ENCODE measurements at places on chromosomes 2 and 18. TPM values are rescaled to one million over a fixed set of nuclear protein-coding genes. Genes with fewer than 3 reads are reported as not detected.
A peak's percentile ranks its signal among the peaks of the same experiment; 100 is the strongest.

DNA sequence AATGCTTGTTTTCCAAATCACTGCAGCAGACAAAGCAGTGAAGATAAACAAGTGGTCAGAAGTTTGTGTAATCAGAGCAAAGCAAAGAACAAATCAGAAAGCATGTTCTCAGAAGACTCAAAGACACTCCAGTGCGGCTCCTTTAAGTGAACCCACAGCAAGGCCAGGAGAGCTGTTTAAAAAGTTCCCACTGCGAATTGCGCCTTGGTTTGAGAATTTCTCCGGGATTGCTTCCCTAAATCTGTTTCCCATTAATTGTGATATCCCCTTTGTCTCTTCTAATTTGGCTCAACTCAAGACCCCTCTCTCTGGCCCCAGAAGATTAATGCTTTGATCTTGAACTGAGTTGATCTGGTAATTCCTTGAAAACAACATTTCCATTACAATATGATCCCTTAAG is 122.4 kb upstream of the BCL2L11 start:
- no peaks in the 10 kb centered on the region for H3K27me3 ChIP-seq
- no peak for DNase-seq
- peaks cover 17% of the 10 kb centered on the region for H3K4me1 ChIP-seq
- no peaks in the 10 kb centered on the region for H3K36me3 ChIP-seq
- no peak overlapping the region for H3K27ac ChIP-seq

Gene PAX3
- not detected for total RNA-seq

DNA sequence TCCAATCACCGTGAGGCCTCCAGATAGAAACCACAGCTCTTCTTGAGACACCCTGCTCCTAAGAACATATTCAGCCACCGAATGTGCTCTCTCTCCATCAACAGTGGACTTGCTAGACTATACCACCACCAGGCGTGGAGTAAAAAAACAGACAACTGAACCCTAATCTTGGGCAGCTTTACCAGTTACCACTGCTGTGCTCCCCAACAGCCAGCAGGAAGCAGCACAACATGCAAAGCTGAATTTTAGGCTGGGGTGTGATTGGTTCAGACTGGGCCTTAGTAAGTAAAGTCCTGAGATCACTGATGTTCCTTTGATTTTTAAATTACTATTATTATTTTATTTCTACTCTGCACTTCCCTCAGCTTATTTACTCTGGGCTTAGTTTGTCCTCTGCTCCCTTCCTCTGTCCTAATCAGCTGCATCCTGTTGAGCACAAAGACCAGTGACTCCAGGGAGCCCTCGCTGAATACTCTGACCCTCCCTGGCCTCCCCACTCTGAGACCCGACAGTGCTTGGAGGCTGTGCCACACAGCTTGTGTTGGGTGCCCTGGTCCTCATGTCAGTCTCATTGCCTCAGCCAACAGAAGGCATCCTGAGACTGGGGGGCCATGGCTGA is 21.9 kb downstream of the MRPL35 start:
- H3K4me1 ChIP-seq = peaks cover 47% of the 10 kb centered on the region
- no peaks in the 10 kb centered on the region for H3K36me3 ChIP-seq
- H3K27ac ChIP-seq = no peak overlapping the region
- no peak overlapping the region for H3K4me3 ChIP-seq
- no peaks in the 10 kb centered on the region for H3K27me3 ChIP-seq

- no peaks in the 10 kb centered on the region for H3K27me3 ChIP-seq
- no peaks in the 10 kb centered on the region for H3K36me3 ChIP-seq
- no peaks in the 10 kb centered on the region for H3K4me1 ChIP-seq
- H3K27ac ChIP-seq = no peak overlapping the region
These were observed 73.9 kb upstream of the XIRP2 start for GRCh38 chr2:166814335-166814734.

- H3K27me3 ChIP-seq = no peaks in the 10 kb centered on the region
- H3K4me1 ChIP-seq = no peaks in the 10 kb centered on the region
- no peak overlapping the region for H3K27ac ChIP-seq
- no peaks in the 10 kb centered on the region for H3K36me3 ChIP-seq
These were observed 134.0 kb upstream of the LYPD1 start for GRCh38 chr2:132804051-132804450.

DNA sequence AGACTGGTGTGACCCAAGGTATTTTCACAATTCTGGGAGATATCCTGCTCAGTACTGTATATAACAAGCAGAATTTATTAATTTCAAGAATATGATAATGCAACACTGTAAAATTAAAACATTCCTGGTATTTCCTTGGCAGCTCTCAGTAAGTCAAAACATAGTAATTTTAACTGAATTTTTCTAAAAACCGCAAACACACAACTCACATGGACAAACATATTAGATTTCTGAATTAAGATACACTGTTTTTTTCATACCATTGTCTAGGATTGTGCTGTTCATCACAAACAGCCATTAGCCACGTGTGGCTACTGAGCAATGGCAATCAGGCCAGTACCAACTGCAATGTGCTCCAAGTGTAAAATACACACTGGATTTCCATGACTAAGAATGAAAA is 29.6 kb downstream of the LPIN2 start:
- no peaks in the 10 kb centered on the region for H3K36me3 ChIP-seq
- no peak for DNase-seq
- peak overlapping the region; percentile 86 for H3K27ac ChIP-seq

GRCh38 chr2:171187819-171188218 is 27.1 kb upstream of the TLK1 start:
- H3K4me3 ChIP-seq = no peak overlapping the region
- H3K36me3 ChIP-seq = no peaks in the 10 kb centered on the region
- no peak overlapping the region for H3K27ac ChIP-seq
- no peak for DNase-seq
- H3K4me1 ChIP-seq = no peaks in the 10 kb centered on the region

GRCh38 chr2:239882781-239883180 is 142.4 kb downstream of the NDUFA10 start:
- no peaks in the 10 kb centered on the region for H3K4me1 ChIP-seq
- H3K27me3 ChIP-seq = peaks cover 10% of the 10 kb centered on the region
- DNase-seq = no peak
- H3K4me3 ChIP-seq = no peak overlapping the region
- no peaks in the 10 kb centered on the region for H3K36me3 ChIP-seq

DNA sequence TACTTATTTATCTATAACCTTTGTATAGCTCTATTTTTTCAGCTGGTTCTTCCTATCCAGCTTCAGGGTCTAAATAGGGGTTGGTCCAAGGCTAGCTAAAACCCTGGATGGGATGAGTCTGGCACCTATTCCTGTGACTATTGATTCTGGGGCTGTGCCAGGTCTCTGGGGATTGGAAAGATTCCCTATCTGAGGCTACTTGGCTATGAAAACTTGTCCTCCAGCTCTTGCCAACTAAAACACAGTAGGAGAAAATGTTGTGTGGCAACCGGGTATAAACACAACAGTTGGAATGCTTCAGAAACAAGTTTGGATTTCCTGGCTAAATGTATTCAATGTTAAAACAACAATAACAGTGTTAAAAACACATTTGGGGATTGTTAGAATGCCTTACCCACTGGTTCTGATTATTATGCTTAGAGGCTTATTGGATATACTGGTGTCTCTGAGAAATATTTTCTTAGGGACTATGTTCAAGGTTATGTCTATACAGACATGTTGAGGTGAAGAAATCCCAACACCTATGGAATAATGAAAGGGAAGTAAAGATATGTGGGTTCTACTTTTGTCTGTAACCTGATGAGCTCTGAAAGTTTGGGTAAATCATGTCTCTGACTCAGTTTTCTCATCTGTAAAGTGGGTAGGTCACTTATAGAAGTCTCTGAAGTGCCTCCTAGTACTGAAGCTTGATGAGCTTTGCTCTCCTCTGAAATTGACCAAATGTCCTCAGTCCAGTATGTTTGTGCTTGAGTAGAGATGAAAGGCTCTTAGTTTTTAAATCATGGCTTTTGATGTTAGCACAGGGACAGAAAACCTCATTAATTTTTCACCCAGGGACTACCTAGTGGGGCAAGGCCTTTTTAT is 460.7 kb downstream of the MTX2 start:
- H3K36me3 ChIP-seq = no peaks in the 10 kb centered on the region
- H3K27me3 ChIP-seq = no peaks in the 10 kb centered on the region
- H3K27ac ChIP-seq = no peak overlapping the region
- DNase-seq = peak; percentile 68

DNA sequence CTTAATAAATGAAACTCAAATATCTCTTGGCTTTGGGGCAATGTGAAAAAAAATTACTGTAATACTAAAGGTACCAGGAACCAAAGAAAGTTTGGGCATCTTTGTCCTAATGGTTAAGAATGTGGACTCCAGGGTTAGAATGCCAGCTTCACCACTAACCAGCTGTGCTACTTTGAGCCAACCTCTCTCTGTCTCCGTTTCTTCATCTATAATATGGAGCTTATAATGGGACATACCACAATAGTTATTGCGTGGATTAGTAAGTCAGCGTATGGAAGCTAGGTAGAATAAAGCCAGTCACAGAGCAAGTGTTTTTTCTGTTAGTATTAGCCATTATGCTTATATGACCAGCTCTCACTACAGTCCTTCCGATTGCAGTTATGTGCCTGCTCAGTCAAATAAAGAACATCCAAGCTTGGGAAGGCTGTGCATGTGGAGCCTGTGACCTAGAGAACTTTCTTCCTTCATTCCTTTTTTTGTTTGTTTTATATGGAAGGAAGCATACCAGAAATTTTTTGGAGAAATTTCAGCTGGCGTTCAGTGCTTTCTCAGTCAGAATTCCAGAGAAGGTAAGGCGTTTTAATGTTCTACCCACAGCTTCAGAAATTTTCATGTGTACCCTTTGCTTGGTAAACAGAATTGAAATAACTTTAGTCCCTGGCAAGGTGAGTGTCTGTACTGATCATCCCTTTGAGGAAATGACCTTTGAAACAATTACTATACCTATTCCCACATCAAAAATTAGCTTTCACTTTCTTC is 114.0 kb upstream of the RND3 start:
- H3K27ac ChIP-seq = no peak overlapping the region
- no peak overlapping the region for H3K4me3 ChIP-seq
- H3K36me3 ChIP-seq = no peaks in the 10 kb centered on the region
- no peaks in the 10 kb centered on the region for H3K4me1 ChIP-seq

DNA sequence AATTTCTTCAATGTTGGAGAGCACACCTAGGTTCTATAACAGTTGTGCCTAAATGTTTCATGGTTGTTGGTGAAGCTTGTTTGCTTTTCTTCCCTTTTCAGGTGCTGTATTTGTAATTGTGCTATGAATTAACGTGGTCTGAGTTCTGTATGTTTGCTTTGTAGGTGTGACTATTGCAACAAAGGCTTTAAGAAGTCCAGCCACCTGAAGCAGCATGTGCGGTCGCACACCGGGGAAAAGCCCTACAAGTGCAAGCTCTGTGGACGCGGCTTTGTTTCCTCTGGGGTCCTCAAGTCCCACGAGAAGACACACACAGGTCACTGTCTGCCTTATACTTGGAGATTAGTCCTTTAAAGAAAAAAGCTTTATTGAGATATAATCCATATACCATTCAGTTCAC is 91.2 kb downstream of the ZNF236 start:
- H3K27me3 ChIP-seq = no peaks in the 10 kb centered on the region
- H3K36me3 ChIP-seq = peaks cover 94% of the 10 kb centered on the region
- H3K4me1 ChIP-seq = peaks cover 9% of the 10 kb centered on the region

DNA sequence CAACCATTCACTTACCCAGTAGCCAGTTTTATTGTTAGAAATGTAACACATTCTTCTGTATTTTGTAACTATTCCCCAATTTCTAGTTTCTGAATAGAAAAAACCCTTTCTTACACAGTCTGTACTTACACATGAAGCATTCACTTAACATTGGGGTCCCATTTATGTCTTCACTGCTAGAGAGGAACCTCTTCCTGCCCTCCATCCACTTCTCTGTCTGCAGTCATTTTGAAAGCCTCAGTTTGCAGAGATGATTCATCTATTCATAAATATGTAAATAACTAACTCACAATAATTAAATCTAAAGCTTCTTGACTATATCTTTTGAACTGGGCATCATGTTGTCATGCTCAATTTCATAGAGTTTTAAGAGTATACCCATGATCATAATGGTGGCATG is 55.9 kb downstream of the ZRANB3 start:
- no peaks in the 10 kb centered on the region for H3K4me1 ChIP-seq
- no peak overlapping the region for H3K4me3 ChIP-seq
- no peak for DNase-seq
- H3K27ac ChIP-seq = no peak overlapping the region
- no peaks in the 10 kb centered on the region for H3K27me3 ChIP-seq

Gene CNTNAP5
- total RNA-seq = not detected

Gene GIGYF2
- 81.7 TPM for total RNA-seq

GRCh38 chr2:888211-888801 is 62.3 kb upstream of the SNTG2 start:
- no peak for DNase-seq
- no peak overlapping the region for H3K4me3 ChIP-seq
- no peaks in the 10 kb centered on the region for H3K4me1 ChIP-seq
- no peaks in the 10 kb centered on the region for H3K27me3 ChIP-seq
- H3K27ac ChIP-seq = no peak overlapping the region

DNA sequence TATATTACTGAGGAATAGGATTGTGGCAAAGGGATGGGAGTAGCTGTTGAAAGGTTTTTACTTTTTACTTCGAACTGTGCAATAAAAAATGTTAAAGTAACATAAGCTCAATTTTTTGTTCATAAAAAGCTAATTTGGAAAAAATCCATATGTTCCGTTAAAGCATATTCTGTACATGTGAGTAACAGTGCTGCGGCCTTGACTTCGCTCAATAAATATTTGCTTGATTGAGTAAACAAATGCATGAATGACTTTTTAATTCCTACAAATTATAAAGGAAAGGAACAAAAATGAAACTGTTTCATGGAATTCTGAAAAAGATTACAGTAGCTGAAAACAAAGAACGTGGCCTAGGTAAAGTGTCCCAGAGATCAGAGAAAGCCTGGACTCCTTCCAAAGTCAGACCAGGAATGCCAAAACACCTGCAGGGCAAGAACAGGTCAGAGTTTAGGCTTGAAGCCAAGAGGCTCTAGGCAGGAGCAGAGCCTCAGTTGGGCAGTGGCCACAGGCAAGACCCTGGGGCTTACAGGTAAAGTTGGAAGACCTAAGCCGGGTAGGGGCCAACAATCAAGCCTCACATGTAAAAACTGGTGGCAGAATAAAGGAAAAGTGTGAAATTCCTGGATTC is 44.3 kb upstream of the FIGN start:
- no peak overlapping the region for H3K27ac ChIP-seq
- peak; percentile 45 for DNase-seq
- peaks cover 3% of the 10 kb centered on the region for H3K4me1 ChIP-seq
- H3K4me3 ChIP-seq = no peak overlapping the region
- no peaks in the 10 kb centered on the region for H3K27me3 ChIP-seq
- H3K36me3 ChIP-seq = no peaks in the 10 kb centered on the region

- no peak for DNase-seq
- no peaks in the 10 kb centered on the region for H3K27me3 ChIP-seq
- no peak overlapping the region for H3K4me3 ChIP-seq
These were observed 81.8 kb downstream of the RAPGEF4 start for GRCh38 chr2:172817411-172817810.

- H3K27ac ChIP-seq = no peak overlapping the region
- no peak overlapping the region for H3K4me3 ChIP-seq
- no peaks in the 10 kb centered on the region for H3K36me3 ChIP-seq
- H3K27me3 ChIP-seq = no peaks in the 10 kb centered on the region
- H3K4me1 ChIP-seq = peaks cover 4% of the 10 kb centered on the region
These were observed 12.8 kb upstream of the SMCHD1 start for GRCh38 chr18:2642771-2643170.

Gene DSC3
- not detected for total RNA-seq

Gene ST6GAL2
- 0.45 TPM for total RNA-seq
